SK-N-SH (cell line): ENCODE measurements at places on chromosomes 5 and 9.

DNA sequence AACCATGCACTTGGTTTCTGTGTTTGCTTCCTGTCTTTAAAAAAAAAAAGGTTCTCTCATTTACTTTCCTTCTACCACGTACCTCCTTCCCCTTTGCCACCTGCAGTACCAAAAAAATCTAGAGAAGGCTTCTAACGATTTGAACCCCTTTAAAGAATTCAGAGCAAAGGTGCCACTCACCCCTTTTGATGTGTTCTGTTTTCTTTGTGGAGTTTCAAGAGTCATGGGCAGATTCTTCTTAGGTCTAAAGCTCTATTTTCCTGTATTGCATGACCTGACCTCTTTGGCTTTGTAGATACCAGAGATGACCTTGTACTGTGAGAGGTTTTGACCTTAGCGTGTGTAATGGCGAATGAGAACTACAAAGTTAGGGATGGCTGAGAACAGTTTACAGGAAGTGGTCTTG lies 29.0 kb downstream of the TXNDC8 start:
- no peak for DNase-seq

GRCh38 chr9:114607671-114608524 lies 3.2 kb upstream of the TMEM268 start:
- no peak for DNase-seq

- DNase-seq = no peak
These were observed 176.0 kb upstream of the ZNF608 start for GRCh38 chr5:124922255-124922975.

DNA sequence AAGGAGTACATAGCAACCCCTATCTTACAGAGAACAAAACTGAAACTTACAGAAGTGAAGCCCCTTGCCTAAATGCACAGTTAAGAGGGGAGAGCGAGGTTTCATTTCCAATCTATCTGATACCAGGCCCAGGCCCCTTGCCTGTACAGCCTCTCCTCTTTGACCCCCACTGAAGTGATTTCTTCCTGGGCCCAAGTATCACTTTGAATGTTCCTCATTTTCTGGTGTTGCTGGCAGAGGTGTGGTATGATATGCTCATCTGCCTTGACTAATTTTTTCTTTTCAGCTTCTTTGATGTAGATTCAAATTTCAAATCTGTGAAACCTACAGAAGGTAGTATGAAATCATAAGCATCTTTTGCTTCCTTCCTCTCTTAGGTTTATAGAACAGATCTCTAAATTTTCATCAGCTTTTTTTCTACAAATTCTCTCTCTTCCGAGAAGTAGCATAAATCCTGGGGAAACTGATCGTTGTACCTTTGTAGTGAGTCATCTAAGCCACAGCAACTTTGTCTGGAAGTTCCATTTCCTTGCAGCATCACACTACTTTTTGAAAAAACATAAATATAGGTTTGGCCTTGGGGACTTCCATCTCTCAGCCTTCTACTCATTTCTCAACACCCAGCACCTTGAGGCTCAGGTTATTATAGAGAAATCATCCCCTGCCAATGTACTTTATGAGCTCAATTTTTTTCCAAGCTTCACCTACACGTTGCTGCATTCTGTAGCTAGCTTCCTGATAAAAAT lies 402.4 kb upstream of the PTGER4 start:
- DNase-seq = no peak

DNA sequence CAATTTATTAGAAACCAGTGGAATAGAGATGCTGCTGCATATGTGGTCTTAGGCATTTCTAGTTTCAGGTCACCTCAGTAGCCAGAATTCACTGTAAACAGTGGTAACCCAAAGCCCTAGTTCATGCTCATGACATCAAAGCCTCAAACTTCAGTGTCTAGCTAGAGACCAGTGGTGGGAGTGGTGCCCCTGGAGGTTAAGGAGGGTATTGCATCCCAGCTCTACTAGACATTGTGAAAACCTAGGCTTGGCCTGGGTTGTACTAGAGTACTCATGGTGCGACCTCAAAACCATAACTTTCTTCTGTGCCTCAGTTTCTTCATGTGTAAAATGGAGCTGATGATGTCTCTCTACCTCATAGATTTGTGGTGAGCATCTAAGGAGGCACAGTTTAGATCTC lies 18.8 kb downstream of the COL5A1 start:
- DNase-seq = no peak

GRCh38 chr9:94112716-94113465 lies 28.6 kb downstream of the PTPDC1 start:
- no peak for DNase-seq

DNA sequence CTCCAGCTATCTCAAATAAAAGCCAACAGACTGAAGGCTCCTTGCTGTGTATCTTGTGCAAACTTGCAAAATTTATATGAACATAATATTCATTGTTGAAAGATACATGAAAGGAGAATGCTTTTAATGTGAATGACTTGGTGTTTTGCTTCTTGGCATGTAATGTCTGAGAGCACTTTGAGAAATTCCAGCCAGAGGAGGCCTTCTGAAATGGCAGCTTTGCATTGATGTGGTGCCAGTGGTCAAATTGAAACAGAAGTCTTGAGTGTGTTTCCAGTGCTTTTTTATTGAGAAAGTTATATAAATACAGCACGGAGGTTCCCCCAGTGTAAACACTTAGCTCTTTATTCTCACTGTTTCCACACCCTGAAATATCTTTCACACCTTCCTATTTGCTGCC lies 182.1 kb downstream of the ADCY2 start:
- DNase-seq = no peak

- no peak for DNase-seq
These were observed 7.7 kb upstream of the RPL26L1 start for GRCh38 chr5:172951371-172952033.

DNA sequence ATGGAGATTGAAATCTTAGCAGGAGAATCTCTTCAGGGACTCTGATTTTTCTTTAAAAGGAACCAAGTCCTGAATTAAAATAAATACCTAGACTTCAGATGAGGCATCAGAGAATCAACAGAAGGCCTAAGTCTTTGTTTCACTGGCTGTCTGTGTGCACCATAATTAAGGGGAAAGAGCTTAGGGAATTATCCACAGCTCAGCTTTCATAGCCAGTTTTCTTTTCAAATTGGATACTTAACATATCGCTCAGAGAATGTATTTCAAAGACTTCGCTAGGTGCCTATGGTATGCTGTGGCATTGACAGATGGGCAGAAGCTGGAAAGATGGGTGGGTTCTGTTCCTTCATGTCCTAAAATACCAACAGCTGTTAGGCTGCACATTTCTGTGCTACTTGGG lies 325.8 kb downstream of the TMEM38B start:
- no peak for DNase-seq

- no peak for DNase-seq
These were observed 108.5 kb downstream of the MACIR start for GRCh38 chr5:103366918-103367549.

DNA sequence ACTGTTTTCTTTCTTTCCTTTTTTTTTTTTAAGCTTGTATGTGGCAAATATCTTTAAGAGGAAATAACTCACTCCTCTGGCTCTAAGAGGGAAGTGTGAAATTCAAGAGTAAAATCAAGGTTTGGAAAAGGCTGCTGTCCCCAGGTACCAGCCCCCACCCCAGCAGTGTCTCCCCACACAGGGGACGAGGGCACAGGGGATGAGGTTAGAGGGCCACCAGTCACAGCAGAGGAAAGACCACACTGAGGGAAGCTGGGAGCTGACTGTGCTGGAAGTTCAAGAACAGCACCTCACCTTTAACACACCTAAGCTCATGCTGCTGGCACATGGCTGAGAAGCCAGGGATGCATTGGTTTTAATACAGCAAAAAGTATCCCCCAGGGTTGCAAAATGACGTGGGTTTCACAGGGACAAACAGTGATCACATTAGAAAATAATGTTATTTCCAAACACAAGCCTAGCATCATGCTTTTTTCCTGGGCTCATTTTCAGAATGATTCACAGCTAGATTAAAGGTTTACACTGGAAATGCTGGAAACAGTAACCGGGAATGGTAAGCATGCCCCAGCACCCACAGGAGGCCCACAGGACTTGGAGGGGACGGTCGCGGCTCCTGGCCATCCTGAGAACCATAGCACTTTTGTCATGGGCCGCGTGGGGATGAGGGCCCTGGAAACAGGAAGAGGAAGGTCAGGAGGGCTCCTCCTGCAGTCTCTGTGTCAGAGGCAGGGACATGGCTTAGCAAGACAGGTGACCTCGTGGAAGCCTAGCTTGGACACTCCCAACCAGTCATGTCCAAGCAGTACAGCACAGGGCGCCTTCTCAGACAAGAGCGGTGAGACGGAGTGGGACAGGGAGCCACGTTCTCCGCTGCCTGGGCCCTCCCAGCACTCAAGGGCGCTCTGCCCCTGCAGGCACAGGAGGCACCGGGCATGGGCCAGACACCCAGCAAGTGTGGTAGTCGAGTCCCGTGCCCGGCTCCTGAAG lies 6.9 kb downstream of the LPCAT1 start:
- no peak for DNase-seq

GRCh38 chr5:172901012-172901780 lies 58.0 kb upstream of the RPL26L1 start:
- DNase-seq = no peak

GRCh38 chr5:68260467-68260866 lies 44.9 kb downstream of the PIK3R1 start:
- DNase-seq = no peak

- DNase-seq = no peak
These were observed 3.0 kb downstream of the NKX2-5 start for GRCh38 chr5:173231996-173232498.

DNA sequence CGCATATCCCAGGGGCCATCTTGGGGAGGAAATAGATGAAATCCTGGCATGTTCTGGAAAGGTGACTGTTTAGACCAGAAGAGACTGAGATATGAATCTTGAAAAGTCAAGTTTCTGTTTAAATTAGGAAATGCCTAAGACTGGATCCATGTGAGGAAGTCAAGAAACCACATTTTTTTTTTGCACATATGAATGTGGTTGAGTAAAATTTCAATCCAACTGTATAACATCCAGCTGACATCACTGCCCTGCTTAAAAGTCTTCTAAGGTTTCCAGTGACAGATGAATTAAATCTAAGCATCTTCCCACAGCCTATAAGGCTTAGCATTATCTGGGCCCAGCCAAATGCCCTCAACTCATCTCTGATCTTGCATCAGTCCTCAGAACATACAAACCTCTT lies 47.7 kb upstream of the TCERG1 start:
- no peak for DNase-seq

DNA sequence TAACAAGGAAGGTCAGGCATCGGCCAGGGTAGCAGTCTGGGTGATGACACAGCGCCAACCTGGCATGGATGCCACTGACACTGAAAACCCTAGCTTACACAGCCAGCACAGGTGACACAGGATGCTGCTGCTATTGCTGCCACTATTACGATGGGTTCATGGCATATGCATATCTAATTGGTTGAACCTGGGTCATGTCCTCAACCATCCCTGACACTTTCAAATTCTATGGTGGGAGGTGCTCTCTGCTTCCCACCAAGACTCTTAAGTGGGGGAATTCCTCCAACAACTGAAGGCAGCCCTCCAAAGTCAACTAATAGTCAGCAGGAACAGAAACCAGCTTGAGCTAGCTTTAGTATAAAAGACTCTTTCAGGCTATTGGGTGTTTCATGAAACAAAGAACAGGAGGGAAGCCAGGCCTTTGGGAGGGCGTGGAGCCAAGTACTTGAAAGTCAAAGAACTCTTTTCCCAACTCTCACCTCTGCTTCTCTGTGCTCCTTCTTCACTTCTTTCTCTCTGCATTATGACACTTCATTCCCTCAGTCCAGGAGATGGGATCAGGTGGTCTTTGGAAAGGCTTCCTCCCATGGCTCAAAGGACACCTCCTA lies 21.3 kb downstream of the PTTG1 start:
- DNase-seq = no peak

DNA sequence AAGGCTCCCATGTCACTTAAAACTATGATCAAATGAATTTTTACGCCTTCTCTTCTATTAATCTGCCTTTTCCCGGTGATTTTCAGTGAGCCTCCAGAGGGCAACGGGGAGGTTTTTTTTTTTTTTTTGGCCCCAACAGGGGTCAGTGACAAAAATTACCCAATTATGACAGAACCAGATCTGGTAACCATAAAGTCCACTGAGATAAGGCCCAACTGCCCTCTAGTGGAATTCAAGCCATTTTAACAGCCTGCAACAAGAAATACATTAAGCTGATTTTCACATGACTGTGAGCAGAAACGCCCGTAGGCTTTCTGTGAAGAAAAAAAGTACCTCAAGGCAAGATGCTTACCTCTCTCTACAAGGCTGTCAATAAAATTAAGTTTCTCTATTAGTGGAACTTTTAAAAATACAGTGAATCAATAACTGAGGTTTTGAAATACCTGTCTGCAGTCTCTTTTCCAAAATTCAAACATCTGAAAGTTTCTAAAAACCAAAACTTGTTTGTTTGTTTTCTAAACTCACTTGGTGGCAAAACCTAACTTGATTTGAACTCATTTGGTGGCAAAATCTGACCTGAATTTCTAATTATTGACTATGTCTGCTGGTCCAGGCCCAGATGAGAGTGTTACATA lies 49.7 kb upstream of the FST start:
- DNase-seq = no peak

- DNase-seq = no peak
These were observed 32.7 kb upstream of the TXNDC8 start for GRCh38 chr9:110370315-110370714.

DNA sequence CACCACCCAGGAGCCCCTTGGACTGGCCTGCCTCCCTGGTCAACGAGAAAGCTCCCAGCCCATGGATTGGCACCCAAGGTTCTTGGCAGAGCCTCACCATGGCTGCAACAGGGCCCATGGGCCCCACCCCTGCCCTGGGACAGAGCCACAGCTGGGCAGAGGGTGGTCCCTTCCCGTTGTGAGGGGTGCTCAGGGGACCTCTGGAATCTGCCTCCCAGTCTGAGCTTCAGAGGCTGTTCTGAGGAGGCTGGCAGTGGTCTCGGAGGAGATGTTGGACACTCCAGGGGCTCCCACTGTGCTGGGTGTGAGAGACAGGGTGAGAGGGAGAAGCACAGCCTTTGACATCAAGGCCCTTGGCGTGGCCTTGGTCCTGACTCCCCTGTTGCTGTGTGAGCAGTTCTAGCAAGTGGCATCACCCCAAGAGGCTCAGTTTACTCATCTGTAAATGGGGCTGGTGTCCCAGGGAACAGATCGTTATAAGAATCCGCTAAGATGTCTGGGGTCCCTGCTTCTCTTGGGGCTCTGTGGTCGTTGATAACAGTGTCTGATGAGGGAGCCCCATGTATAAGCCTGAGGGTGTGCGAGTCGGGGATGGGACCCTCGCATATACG lies 33.0 kb downstream of the LHX3 start:
- no peak for DNase-seq

DNA sequence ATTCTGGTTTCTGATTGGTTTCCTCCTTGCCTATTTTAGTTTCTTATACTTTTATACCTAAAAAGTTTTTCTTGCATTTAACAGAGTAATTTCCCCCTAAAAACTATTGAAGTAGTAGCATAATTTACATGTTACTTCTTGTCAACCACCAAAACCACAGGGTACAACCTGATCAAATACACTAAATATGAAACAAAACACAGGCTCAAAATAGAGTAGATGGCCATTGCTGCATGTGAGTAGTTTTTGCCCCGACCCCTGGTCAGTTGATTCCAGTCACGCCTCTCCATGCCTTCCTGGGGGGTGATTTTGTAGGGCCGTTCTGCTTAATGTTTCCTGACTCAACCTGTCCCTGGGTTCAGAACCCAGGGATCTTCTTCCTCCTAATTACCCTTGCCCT lies 101.8 kb downstream of the TLE4 start:
- no peak for DNase-seq
